ENCODE measurements at places on chromosomes 3 and 15.

DNA sequence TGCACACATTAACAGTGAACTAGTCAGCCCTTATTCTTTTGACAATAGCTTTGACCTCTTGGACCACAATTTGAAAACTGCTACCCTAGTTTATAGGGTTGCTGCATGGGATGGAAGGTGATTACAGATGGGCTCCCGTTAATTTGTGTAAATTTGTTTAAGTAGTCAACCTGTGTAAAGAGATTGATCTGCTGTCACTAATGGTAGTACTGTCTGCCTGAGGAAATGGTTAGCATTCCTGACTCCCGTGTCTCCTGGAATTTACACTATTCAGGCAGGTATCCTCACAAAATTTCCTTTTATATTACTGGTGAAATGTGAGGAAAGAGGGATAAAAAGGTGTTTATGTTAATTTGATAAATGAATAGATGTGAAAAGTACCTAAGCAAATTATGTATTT is 15.3 kb upstream of the EBLN2 start:
- DNase-seq, result no peak

DNA sequence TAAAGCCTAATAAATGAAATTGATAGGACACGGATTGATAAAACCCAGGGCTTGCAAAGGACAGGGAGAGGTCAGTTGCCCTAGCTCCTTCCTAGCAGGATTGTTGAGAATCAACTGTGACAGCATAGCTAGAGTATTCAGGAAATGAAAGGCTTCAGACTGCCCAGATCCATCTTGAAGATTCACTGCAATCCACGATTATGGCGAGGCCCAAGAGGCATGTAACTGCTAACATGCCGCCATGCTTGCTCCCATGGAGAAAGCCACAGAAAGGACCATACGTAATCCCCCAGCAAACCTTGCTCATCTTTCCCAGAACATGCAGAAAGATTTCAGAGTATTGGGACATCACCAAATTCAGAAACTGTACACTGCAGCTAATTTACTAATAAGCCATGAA is 41.3 kb downstream of the MYH15 start:
- no peak for DNase-seq

DNA sequence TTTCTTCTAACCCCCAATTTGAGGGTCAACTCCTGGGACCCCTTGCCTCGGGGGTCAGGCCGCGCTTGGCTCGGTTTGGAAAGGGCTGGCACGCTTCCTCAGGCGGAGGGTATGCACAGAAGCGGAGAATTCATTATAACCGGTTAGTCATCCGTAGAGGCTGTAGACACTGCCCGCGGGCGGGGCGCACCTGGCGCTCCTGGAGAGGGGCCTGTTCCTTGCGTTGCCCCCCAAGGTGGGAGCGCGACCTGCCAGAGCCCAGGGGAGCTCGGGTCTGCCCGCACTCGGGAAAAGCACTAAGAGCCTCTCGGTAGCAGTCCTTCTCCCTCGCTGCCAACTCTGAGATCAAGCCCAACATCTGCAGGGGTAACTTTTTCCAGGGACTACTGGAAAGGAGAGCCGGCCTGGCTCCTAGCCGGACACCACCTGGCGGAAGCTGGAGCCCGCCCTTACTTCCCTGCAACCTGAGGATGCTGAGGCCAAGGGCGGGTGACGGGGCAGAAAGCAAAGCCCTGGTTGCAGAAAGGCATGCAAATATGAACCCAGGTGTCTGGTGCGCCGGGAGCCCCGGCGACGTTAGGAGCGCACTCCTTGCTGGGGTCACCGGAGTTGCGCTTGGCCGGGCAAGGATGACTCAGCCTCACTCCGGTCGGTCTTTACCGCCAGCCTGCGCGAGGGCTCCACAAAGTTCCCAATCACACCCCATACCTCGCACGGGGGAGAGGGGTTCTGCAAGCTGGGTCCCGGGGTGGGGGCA is 1.5 kb upstream of the CACNA2D3 start:
- no peak for DNase-seq

- DNase-seq, result no peak
Measured at GRCh38 chr3:150577855-150578254, 25.3 kb upstream of the SELENOT start.

DNA sequence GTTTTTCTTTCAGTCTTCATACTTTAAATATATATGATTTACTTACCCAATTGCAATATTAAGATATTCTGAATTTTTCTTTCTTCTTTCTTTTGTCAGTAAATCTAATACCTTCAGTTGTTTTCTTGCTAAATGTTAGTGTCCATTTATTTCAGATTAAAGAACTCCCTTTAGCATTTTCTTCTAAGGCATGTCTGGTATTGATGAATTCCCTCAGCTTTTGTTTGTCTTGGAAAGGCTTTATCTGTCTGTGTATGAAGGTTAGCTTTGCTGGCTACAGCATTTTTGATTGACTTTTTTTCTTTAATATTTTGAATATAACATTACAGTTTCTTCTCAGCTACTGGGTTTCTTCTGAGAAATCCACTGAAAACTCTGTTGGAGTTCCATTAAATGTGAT is 64.0 kb upstream of the PLSCR4 start:
- DNase-seq, result no peak

- no peak for DNase-seq
Measured at GRCh38 chr3:117165601-117166051, 456.0 kb downstream of the TUSC7 start.

GRCh38 chr15:78977591-78978347 is 32.9 kb upstream of the CTSH start:
- DNase-seq, result no peak

DNA sequence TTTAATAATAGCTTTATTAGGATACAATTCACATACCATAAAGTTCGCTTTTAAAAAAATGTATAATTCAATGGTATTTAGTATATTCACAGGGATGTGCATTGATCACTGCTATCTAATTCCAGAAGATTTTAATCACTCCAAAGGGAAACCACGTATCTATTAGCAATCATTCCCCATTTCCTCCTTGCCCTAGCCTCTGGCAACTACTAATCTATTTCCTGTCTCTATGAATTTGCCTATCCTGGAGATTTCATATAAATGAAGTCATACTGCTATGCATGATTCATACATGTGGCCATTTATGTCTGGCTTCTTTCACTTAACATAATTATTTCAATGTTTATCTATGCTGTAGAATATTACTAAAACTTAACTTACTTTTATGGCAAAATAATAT is 32.0 kb upstream of the CASR start:
- DNase-seq, result no peak

DNA sequence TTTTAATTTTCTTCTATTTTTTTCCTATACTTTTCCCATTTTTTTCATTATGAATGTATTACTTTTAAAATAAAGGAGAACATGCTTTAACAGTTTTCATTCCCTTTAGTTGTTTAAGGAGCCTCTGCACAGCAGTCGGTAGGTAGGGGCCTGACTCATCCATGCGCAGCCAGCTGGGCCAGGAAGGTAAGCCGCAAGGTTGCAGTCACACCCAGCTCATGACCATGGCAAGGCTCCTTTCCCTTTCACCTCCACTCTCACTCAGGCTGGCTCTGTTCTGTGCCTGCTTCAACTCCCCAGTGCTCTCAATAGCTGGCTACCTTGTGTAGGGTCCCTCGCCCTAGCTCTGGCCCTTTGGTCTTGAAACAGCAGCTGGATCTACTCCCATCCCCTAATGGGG is 17.4 kb upstream of the ANKRD34C start:
- DNase-seq, result no peak

GRCh38 chr15:65945616-65946015 is 76.3 kb downstream of the RAB11A start:
- DNase-seq, result no peak

DNA sequence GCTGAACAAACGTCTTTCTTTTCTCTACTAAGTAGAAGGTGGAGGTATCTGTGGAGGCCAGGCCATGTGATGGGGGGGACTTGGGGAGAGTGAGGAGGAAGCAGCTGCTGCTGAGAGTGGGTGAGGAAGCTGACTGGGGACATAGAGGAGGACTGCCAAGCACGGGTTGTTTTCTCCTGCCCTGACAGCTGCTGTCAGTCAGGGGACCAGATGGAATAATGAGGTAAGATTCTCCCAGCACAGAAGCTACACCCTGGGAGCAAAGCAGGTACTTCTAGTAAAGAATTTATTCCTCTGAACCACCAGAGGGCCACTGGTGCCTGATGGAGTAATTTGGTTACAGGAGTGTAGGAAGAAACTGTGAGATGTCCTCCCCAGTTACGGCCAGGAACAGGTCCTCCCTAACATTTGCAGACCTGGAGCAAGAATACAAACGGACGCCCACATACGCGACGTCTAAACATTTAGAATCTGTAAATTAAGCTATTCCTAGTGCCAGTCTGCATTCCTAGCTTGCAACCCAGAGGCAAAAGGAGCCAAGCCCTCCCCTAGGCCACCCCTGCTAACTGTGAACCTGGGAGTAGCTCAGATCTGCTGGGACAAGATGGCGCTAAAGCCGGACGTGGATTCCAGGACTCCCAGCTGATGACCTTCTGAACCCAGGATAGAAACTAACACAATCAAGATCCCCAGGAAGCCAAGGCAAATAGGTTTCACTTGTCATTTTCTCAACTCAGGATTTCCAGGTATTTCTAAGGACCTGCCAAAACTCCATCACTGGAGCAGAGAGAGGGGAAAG is 14.8 kb downstream of the CRYGS start:
- no peak for DNase-seq
